ENCODE measurements at places on chromosomes 6 and 20.

DNA sequence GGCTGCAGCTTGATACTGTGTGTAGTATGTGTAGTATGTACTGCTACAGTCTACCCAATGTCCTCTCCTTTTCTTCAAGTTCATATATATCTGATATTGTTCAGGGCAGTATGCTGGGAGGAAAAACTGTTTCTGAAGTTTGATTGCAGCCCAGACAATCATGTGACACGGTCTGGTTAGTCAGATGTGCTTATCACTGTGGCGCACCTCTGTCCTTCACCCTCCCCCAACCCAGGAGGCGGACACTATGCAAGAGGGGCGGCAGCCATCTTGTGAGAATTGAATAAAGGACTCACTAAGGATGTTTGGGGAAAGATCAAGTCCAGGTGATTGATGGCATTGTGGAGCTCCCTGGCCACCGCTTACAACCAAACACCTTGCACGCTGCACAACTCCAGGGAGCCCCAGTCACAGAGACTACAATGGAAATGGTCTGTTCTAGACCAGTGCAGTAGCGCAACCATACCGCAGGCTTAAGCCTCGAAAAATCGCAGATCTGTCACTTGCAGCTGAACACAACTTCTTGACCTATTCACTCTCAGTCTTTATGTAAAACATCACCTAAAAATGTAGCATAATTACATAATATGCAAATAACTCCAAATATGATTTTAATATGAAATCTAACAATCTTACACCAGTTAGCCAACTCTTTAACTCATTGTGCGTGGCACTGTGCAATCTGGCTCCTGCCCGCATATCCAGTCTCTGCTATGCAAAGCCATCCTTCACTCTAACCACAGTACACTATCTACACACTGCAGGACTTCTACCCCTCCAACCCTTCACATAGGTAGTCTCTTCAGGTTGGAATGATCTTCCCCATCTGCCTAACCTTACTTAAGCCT, 79.3 kb downstream of the VGLL2 start:
- DNase-seq = no peak

GRCh38 chr6:148269386-148269785, 73.3 kb upstream of the SASH1 start:
- no peak for DNase-seq

DNA sequence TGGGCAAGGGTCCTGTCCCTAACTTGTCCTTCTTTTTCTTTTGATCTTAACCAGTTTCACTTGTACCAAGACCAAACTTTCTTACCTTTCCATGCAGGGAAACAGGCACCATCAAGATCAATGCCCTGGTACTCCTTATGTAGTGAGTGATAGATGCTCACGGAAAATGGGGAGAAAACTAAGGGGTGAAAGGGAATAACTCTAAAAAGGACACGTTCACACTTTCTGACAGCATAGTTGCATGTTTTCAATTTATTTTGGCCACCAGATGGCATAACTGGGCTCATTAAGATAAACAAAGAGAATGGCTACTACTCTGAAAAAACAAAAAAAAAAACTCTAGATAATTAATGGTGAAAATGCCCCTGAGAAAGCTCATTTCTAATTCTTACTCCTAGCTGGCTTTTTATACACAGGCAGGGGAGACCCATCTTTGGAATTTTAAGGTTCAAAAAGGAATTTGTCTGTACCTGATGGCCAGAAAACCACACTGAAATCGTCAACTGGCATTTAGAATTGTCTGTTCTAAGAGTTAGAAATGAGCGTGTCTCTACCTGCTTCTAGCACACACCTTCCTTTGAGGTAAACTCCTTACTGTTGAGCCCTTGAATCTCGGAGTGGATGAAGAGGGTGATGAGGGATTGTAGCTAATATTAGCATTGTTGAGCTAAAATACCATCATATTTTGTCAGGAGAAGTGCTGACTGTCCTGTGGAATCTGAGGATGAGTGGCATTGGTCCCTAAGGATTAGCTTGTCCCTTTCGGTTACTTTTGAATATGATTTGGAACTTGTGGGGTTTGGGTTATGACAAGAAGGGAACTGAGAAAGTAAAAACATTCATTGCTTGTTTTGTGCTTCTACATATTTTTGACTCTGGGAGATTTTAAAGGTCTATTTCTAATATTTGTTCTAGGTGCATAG, 62.2 kb upstream of the DDR1 start:
- DNase-seq = no peak

DNA sequence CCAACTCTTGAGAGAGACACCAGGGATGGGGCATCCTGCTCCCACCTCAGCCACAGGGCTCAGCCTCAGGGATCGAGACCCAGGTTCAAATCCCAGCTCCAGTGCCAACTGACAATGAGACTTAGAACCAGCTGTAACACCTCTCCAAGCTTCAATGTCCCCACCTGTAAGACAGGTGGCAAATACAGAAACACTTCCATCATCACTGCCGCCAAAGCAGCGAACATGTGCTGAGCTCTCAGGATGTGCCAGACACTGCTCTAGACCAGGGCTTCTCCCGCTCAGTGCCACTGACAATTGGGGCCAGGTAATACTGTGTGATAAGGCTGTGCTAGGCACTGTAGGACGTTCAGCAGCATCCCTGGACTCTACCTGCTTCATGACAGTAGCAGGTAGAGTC, 22.1 kb downstream of the PREX1 start:
- no peak for DNase-seq

GRCh38 chr6:98215531-98215930, 618.8 kb upstream of the POU3F2 start:
- DNase-seq = no peak

DNA sequence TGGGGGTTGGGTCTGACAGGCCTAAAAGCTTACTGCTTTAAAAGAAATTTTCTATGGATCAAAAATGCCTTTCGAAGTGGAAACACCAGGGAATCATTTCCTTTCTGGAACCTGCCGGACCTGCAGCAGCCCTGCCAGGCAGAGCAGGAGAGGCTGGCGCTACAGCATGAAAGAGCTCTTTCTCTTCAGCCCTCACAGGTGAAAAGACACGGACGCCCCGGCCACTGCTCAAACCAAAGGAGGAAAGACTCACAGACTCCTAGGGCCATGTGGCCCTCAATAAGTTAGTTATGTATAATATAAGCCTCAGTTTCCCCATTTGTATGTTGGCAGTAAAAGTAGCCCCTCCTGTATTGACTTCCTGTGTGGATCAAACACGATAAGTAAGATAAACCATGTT, 8.3 kb downstream of the SCML4 start:
- DNase-seq = no peak

GRCh38 chr20:62671765-62672164, 29.5 kb downstream of the SLCO4A1 start:
- DNase-seq = no peak

DNA sequence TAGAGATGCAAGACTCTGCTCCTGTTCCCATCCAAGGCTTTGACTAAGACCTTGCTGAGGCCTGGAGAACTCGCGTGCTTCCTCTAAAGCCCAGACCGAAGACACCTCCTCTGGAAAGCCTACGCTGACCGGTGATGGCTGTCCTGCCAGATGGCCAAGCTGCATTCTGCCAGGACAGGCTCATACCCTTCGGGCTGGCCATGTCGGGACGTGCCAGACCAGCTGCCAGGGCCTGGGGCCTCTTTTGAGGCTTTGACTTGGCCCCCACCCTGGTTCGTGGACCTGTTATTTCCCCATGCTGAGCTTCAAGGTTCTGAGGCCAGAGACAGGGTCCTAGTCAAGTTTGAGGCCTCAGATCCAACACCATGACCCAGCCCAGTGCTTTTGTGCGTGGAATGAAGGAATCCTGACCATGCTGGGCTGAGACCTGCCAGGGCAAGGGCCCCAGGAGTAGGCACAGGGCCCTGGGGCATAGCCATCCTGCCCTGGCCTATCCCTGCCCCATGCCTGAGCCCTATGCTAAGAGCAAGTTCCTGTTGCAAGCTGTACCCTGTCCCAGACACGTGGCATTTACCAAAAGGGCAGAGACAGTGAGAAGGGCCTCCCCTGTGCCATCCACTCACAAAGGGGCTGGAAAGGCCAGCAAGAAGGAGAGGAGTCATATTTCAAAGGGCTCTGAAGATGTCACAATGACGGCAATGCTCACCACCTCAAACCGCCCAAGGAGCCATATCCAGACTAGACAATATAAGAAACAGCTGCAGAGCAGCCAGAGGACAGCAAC, 42.8 kb downstream of the MRPL14 start:
- DNase-seq = no peak

DNA sequence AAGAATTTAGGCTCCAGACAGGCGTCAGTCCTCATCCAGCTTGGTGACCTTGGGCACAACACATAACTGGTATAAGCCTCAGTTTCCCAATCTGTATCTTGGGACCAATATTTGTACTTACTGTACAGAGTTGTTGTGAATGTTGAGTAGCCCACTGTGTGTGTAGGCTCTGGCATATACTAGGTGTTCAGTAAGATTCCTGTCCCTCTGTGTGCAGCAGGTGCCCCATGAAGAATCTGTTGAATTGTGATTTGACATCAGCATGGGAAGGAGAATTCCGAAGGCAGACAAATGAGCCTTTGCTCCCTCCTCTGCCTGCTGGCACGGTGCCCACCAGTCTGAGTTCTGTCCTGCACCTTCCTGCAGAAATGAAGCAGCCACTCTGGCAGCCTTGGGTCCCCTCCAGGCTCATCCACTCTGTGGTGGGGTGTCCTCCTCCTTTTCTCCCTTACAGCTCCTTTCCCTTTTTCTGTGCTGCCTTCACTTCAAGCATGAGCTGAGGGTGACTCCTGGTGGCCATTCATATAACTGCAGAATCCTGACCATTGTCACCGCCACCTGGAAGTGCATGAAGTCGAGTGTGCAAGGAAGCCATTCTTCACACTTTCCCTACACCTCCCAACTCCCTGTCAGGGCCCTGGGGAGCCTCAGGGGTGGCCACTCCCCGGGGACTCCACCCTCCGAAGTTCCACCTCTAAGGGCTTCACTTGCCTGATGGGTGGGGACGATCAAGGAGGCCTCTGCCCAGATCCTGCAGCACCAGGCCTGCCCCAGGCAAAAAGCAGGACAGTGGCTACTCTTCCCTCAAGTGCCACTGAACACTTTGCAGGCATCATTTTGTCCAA, 48.2 kb downstream of the MRPL14 start:
- DNase-seq = peak; percentile 83

GRCh38 chr6:166565084-166565967, 21.2 kb downstream of the RAMACL start:
- no peak for DNase-seq

GRCh38 chr20:62219101-62219991, 732 bp downstream of the HRH3 start:
- no peak for DNase-seq

DNA sequence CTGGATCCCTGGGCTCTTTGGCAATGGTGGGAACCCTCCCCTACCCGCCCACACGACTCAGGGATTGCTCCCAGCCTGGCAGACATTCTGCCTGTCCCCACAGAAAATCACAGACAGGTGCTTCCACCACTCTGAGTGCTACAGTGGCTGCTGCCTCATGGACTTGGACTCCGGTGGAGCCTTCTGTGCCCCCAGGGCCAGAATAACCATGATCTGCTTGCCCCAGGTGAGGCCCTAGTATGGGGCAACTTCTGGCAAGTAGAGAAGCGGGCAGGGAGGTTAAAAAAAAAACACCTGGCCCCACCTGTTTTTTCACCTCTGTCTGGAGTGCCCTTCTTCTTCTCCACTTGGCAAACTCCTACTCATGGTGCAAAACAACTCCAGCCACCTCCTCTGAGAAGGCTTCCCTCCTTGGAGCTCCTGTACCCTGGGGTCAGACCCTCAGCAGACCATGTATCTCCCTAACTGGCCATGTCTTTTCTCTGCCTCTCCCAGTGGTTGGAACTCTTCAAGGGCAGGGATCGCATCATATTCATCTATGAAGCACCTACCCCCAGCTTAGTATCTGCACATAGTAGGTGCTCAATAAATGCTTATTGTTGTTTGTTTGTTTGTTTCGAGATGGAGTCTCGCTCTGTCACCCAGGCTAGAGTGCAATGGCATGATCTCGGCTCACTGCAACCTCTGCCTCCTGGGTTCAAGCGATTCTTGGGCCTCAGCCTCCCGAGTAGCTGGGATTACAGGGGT, 1.1 kb downstream of the CLPSL2 start:
- DNase-seq = no peak

GRCh38 chr20:41395667-41396664, 29.3 kb upstream of the EMILIN3 start:
- no peak for DNase-seq

- DNase-seq = no peak
These were observed 183.7 kb upstream of the CEP162 start for GRCh38 chr6:84411060-84411629.

DNA sequence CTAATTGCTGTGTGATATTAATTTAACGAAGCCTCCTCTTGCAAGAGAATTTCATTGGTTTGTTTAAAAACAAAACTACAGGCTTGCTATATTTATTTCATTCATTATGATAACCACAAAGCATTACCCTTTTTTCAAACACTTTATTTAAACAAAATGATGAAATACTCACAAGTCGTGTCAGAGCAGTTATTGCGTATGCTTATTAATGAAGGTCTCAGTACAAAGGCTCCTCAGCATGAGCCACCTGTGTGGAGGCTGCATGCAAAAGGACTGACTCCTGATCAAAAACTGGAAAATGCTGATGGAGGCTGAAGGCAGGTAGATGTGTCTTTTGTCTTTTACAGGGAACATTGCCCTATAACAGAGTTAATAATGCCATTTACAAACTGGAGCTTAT, 130.5 kb downstream of the CRYBG1 start:
- DNase-seq = no peak

DNA sequence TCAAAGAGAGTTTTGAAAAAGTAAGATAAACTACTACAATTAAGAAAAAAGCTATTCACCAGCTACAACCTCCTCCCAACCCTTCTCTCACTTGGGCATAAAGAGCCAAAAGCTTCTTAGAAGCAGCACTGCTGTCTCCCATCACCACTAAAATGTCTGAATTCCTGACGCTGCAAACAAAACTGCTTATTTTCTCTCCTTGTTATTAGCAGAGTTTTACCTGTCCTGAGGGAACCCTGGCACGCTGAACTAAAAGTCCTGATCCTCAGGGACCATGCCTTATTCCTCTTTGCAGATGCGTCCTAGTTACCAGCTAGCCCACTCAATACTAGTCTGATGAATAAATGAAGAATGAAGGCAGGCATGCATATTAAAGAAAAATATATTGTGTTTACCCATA, 1.1 kb downstream of the HACE1 start:
- no peak for DNase-seq

DNA sequence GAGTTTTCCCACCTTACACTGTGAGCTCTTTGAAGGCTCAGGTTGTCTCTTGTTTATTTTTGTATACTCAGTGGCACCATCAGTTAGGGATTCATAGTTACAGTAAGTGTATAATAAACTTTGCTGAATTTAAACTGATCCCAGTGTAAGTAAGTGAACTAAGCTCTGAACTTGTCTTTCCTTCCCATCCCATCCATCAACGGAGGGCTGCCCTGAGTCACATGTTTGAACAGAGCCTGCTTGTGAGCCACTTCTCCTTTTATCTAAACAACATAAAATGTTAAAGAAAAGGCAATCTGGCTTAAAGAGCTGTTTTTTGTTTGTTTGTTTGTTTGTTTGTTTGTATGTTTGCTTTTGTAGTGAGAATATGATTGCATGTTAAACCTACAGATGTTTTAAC, 185.7 kb upstream of the MARCKS start:
- no peak for DNase-seq

DNA sequence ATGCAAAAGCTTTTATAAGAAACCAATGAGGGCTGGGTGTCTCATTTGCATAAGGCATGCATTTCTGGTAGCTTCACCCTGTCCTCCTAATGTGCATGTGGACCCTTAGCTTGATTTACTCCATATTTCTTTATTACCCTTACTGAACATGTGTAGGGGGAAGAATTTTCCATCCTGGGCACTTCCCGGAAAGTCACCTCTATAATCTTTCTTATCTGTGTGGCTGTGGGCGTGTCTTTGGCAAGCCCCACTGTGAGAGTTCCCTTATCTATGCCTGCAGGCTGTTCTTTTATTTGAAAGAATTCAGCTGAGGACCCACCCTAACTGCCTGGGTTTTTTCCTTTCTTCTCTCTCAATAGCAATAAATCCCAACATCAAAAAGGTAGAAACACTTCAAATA, 627.8 kb downstream of the DOK5 start:
- no peak for DNase-seq

Data from stimulated activated CD8-positive, alpha-beta memory T cell treated with anti-CD3 and anti-CD28 coated beads, Interleukin-4, amount 100 ng/mL, for 48 hours (primary cell).